ENCODE measurements at places on chromosomes 16 and 17.
A peak's percentile ranks its signal among the peaks of the same experiment; 100 is the strongest.

DNA sequence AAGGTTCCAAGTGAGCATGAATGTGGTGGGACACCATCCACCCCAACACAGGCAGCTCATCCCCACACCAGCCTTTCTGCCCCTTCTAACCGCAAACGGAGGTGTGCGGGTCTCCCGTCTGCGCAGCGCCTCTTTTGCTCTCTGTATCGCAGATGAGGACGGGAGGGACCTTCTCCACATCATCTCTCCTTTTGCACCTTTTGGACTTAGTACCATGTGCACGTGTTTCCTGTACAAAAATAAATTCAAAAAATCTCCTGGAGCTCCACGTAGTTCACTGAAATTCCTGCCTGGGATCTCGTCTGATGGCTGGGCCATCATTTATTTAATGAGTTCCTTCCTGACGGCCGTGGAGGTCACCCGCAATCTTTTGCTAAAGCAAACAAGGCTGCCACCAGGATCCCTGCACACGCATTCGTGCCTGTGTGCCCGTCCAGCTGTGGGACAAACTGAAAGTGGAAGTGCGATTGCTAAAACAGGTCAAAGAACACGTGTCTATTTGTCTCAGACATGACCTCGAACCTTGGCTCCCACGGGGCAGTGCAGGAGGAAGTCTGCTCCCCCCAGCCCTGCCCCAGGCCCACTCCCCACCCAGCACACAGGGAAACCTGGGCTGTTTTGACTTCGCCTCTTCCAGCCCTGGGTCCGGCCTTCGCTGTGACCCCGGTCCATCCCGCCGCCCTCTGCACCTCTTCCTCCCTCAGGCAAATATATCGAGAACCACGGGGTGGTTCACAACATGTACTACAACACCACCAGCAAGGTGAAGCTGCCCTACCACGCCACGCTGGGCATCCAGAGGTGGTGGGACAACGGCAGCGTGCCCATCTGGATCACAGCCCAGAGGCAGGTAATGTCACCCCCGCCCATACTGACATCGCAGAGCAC, 2.3 kb downstream of the ENPP7 start:
- no peak for DNase-seq

DNA sequence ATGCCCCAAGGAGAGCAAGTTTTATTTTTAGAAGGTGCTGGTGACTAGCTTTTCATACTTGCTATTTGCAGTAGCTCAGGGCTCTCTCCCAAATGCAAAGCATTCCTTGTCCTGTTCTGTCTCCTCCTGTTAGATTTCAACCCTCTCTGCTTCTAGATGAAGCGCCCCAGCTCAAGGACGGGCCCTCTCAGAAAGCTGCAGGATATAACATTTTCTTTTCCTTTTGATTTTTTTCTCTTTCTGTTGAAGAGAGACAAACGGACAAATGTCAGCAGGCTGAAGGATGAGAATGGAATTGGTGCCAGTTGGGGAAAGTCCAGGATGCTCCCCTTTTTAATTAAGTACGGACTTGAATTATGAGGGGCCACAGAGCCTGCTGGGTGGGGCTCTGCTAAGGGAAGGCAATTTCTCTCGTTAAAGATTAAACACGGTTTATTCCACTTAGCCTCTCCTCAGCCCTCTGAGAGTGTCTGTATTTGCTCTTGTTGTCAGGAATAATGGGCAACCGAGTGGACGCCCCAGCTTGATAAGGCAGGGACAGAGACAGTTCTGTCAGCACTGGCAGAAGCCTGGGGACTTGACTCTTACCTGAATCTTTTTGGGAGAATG, 6.2 kb upstream of the ETV4 start:
- no peak for DNase-seq

DNA sequence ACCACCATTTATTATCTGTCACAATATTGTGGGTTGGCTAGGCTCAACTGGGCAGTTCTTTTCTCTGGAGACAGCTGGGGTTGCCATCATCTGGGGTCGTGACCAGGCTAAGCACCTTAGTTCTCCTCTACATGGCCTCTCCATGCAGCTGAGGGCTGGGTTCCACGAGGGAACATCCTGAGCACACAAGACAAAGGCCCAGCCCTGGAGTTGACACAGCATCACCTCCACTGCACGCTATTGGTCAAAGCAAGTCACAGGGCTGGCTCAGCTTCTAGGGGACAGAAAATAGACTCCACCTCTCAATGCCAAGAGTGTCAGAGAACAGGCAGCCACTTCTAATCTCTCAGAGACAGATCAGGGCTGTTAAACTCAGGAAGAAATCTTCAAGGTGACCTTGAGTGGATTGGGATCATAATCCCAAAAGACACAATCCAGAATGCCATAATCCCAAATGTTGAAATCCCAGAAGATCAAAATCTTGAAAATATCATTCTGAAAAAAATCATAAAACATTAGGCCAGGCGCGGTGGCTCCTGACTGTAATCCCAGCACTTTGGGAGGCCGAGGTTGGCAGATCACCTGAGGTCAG, 13.0 kb upstream of the USP10 start:
- DNase-seq, result no peak

- no peak for DNase-seq
These were observed 6.0 kb upstream of the CHD3 start for GRCh38 chr17:7882629-7883028.

- DNase-seq, result no peak
These were observed 2.7 kb downstream of the C16orf89 start for GRCh38 chr16:5062790-5063765.

GRCh38 chr16:66489818-66490217, 60.1 kb downstream of the TK2 start:
- peak; percentile 8 for DNase-seq

Measured in gastrocnemius medialis (tissue), 4 donors.